Activated naive CD8-positive, alpha-beta T cell treated with anti-CD3 and anti-CD28 coated beads, Interleukin-2, amount 50 U/mL, for 16 hours (primary cell): ENCODE measurements at places on chromosomes 2 and 18.

GRCh38 chr2:86790134-86790675 is 508 bp downstream of the CD8A start:
- DNase-seq: no peak

DNA sequence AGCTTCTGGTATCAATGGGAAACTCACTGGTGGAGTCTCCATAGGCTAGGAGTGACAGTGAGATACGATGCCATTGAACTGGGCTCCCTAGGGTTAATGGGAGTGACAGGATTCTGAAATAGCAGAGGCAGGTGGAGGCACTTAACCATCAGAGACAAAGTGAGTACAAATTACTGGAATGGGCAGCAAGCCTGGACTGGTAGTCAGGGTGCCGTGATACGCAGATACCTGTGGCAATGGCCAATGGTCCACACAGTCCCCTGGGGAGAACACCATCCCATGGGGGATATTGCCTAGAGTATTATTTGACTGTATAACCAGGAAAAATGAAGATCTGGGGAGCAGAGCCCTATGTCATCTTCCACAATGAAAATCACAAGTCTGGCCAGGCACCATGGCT is 17.3 kb downstream of the CHCHD5 start:
- DNase-seq: no peak

DNA sequence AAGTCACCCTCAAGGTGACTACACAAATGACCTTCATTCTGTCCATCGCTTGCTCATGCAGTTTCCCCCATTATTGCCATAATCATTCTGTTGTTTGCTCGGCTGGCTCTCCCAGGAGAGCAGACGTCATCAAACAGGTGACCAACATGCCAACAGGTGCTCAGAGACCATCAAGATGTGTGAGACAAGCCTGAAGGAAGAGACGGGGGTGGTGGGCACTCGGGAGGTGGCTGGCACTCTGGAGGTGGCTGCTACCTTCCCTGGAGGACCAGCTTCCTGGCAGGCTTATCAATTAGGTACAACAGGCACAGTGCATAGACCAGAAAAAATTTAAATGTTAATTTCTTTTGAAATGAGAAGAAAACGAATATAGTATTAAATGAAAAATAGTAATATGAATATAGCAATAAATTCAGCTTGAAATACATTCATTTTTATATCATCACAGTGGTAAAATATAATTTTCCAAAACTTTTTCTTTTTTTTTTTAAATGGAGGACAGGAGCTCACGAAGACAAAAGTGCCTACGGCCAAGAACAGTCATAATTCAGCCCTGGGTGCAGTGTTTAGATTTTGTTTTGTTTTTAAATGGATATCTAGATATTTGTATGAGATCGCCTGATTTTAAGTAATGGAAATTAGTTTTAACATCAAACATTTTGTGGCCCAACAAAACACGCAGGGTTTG is 16.9 kb upstream of the HAAO start:
- DNase-seq: no peak

GRCh38 chr2:8265476-8266226 is 416.2 kb upstream of the ID2 start:
- no peak for DNase-seq

- no peak for DNase-seq
Measured at GRCh38 chr2:44197816-44198215, 29.1 kb downstream of the PPM1B start.

DNA sequence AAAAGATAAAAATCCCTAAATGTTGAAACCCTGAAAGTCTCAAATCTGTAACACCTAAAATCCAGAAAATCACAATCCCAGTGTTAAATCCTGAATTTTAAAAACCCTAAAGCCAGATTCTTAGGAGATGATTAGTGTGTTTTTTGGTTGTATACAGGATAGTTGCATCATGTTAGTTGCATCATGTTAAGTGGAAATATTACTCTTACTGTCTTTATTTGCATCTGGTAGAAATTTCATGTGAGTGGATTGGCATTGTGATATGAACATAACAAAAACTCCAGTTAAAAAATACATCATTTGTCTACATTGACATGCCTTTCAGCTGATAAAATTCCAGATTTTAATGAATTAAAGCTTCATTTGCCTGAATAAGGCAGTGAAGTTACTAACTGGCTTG is 683.1 kb upstream of the ACVR2A start:
- no peak for DNase-seq

- DNase-seq: no peak
Measured at GRCh38 chr2:121082191-121082590, 202.8 kb downstream of the TFCP2L1 start.

- no peak for DNase-seq
Measured at GRCh38 chr2:38065502-38066135, 10.3 kb downstream of the CYP1B1 start.

DNA sequence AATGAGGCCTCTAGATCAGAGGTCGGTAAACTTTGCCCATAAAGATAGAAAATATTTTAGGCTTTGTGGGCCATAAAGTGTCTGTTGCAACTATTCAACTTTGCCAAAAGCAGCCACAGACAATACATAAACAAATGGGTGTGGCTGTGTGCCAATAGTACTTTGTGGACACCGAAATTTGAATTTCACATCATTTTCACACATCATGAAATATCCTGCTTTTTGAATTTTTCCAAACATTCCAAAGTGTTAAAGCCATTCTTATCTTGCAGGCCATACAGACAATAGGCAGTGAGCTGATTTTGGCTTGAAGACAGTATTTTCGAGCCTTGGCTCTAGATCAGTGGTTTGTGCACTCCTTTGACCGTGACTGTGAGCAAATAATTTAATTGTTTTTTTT is 51.1 kb upstream of the EPC2 start:
- DNase-seq: no peak

DNA sequence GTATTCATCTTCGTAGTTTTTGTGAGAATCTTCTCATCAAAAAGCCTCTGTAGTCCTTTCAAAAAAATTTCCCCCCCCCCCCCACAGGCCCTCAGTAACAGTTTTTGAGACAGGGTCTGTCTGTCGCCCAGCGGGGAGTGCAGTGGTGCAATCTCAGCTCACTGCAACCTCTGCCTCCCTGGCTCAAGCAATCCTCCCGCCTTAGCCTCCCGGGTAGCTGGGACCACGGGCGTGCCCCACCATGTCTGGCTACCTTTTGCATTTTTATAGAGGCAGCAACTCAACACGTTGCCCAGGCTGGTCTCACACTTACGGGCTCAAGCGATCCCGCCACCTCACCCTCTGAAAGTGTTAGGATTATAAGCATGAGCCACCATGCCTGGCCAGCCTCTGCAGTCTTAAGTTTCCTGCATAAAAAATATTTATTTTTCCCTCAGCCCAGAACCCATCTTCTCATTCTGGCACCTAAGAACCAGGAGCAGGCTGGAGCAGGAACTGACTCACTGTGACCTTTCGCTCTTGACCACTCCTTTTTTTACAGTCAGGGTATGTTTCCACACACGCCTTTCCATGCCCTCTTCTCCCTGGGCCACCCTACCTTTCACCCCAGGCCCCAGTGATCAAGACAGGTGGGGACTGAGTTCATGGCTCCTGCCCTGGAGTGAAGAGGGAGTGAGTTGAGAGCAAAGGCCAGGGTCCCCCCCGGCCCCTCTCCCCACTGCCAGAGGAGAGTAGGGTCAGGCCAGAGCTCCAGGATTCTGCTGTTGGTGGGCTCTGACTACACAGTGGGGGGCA is 32.5 kb upstream of the NT5DC4 start:
- no peak for DNase-seq

DNA sequence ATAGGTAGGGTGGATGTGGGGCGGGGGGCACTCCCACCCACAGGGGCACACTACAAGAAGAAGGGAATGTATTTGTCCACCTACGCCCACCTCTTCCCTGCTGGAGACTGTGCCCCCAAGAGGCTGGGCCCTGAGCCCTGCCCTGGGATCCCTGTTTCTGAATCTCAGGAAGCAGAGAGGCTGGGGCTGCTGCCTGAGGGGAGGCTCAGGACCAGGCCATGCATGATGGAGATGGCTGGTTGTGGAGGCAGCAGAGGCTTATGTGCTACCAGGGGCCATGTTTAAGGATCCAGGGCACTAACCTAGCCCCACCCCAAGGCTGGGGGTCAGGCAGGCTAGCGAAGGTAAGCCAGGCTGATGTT is 81.1 kb upstream of the OTOF start:
- DNase-seq: no peak
